Pancreas (tissue), 10 donors: ENCODE measurements at places on chromosomes 5 and 9. TPM values are rescaled to one million over a fixed set of nuclear protein-coding genes. Genes with fewer than 3 reads are reported as not detected.

- no peak overlapping the region for H3K27ac ChIP-seq
- peaks cover 8% of the 10 kb centered on the region for H3K4me1 ChIP-seq
Measured at GRCh38 chr9:130870491-130871381, 25.9 kb downstream of the QRFP start.

- H3K36me3 ChIP-seq, result no peaks in the 10 kb centered on the region
- H3K4me3 ChIP-seq, result no peak overlapping the region
- DNase-seq, result no peak
- H3K4me1 ChIP-seq, result no peaks in the 10 kb centered on the region
- no peak overlapping the region for H3K27ac ChIP-seq
Measured at GRCh38 chr9:14645648-14646047, 47.6 kb downstream of the ZDHHC21 start.

The SLC25A46 gene
- total RNA-seq, result 15.0 TPM

DNA sequence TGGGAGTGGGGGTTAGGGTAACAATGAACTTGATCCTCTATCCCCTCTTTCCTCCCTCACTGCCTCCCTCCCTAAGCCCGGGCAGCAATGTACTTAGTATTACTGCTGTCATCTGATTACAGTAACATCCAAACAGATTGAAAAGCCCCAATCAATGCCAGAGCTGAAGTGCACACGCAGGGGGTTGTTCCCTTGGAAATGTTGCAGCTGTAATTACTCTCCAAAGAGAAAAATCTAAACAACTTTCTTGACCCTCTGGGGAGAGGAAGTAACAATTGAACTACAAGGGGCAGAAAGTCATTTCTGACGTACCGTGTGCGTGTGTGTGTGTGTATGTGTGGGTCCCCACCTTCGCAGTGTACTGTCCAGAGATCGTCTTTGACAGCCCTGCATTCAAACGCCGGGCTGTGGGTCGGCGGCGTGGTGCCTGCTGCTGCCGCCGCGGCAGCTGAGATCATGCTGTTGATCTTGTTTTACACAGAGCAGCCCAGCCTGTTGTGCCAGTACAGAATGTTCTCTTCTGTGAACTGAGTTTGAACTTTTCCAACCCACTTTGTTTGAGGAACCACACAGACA is 66.0 kb upstream of the KLF9 start:
- H3K36me3 ChIP-seq, result no peaks in the 10 kb centered on the region
- H3K4me3 ChIP-seq, result no peak overlapping the region
- peak; percentile 84 for DNase-seq
- no peaks in the 10 kb centered on the region for H3K27me3 ChIP-seq
- H3K4me1 ChIP-seq, result peaks cover 46% of the 10 kb centered on the region
- H3K27ac ChIP-seq, result peak overlapping the region; percentile 89

- DNase-seq, result no peak
- H3K27me3 ChIP-seq, result no peaks in the 10 kb centered on the region
- H3K27ac ChIP-seq, result no peak overlapping the region
- H3K4me1 ChIP-seq, result no peaks in the 10 kb centered on the region
- no peak overlapping the region for H3K4me3 ChIP-seq
- no peaks in the 10 kb centered on the region for H3K36me3 ChIP-seq
Measured at GRCh38 chr5:147743012-147743411, 39.5 kb downstream of the JAKMIP2 start.

The IFNA13 gene
- not detected for total RNA-seq

The ABCA2 gene
- 16.2 TPM for total RNA-seq

- no peak for DNase-seq
- H3K27ac ChIP-seq, result no peak overlapping the region
- no peak overlapping the region for H3K4me3 ChIP-seq
- no peaks in the 10 kb centered on the region for H3K4me1 ChIP-seq
- no peaks in the 10 kb centered on the region for H3K36me3 ChIP-seq
Measured at GRCh38 chr9:110332766-110333165, 4.9 kb downstream of the TXNDC8 start.

The SPINK6 gene
- total RNA-seq, result not detected

- H3K36me3 ChIP-seq, result no peaks in the 10 kb centered on the region
- H3K4me3 ChIP-seq, result no peak within 1 kb of the TSS
- peak within 1 kb of the TSS; percentile 64 for H3K27ac ChIP-seq
- peak; percentile 46 for DNase-seq
- H3K27me3 ChIP-seq, result no peaks in the 10 kb centered on the region
Measured at GRCh38 chr9:109498195-109499092, at the start of gene PTPN3. Gene PTPN3, minus strand, starts transcription at chr9:109498307. Its CDS starts 34,873 bp downstream, at chr9:109463434.

The SLIT3 gene
- 2.1 TPM for total RNA-seq

- H3K27me3 ChIP-seq, result no peaks in the 10 kb centered on the region
- H3K4me3 ChIP-seq, result no peak overlapping the region
Measured at GRCh38 chr9:14146201-14146874, 167.6 kb downstream of the NFIB start.
